ENCODE measurements at places on chromosomes 7 and 10.

DNA sequence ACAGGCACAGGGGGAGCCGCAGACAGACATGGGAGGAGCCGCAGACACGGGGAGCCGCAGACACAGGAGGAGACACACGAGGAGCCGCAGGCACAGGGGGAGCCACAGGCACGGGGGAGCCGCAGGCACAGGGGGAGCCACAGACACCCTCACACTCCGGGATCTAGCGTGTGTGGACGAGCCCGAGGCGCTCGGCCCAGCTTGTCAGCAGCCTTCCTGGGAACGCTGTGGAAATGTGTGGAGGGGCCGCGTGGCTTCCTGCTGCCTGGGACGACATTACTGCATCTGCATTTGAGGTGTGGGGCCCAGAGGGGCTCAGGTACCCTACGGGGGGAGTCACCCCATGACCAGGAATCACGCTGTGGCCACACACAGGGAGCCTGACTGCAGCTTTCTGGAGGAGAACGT, 313.2 kb downstream of the PTPRN2 start:
- no peak for DNase-seq

GRCh38 chr7:151389768-151390597, 19.9 kb downstream of the WDR86 start:
- no peak for DNase-seq

DNA sequence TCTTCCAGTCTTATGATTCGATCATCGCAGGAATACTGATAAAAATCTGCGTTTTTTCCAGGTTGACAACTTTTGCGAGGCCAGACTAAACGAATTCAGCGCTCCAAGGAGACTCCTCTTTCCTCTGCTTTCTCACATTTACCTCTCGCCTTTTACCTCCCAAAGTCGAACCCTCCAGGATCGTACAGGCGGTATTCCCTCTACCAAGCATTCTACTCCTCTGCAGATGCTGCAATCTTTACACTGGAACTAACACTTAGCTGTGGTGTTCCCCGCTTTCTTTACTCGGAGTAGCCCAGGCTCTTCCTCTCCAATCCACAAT, 449 bp downstream of the NUDT5 start:
- no peak for DNase-seq

DNA sequence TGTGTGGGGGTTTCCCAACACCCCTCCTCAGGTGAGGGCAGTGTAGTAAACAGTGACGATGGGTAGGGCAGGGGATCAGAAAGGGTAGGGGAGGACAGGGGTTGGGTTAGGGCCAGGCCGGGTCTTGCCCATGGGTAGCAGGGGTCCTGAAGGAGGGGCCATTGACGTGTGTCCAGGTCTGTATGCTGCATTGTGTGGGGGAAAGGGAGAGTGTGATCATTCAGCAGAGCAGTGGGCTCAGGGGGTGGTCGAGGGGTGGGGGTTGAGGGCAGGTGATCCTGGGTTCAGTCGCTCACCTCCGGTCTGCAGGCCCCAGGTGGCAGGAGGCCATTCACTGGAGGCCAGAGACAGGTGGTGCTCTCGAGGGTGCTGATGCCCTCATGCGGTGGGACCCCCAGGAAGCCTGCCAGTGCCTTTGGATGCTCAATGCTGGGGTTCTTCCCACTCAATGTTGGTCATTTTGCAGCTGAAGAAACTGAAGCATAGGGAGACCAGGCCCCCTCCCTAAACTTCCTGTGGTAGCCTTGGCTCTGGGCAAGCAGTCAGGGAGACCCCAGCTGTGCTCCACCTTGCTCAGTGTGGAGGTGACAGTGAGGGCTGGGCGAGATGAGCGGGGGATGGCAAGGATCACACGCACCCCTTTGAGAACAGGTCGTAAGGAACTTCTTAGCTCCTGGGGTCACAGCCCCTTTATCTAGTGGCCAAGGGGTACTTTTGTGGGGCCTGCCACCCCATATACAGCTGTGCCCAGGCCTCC, 48.8 kb upstream of the CAMK2B start:
- DNase-seq = no peak

DNA sequence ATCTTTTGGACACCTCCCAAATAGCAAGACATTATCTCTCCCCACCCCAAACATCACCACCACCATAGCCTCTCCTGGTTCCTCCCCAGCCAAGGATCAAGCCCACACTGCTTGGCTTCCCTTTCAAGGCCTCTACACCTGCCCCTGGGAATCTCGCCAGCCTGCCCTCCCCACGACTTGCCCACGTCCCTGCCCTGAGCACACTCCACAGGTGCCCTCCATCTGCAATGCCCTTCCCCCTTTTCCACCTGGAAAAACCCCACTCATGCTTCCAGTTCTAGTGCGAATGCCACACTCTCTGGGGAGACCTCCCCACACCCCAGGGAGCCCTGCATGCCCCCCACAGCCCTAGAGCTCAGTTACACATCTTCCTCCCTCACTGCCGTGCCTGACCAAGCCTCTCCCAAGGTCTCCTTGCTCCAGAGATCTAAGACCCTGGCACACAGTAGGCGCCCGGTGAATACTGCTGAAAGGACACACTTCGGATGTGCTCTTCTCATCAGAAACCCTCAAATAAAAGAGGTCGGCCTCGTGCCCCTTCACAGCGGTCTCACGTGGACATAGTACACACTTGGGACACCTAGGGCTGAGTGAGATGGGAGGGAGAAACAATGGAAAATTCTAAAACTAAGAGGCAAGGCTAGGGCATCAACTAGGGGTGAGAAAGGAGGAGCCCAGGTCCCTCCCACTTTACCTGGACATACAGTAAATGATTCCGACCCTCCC, 91.4 kb downstream of the DLG5 start:
- DNase-seq = no peak

- no peak for DNase-seq
Observed at GRCh38 chr7:20220921-20221547, 3.9 kb upstream of the MACC1 start.

- peak; percentile 83 for DNase-seq
Observed at GRCh38 chr7:77759294-77759889, 38.8 kb downstream of the TMEM60 start.

DNA sequence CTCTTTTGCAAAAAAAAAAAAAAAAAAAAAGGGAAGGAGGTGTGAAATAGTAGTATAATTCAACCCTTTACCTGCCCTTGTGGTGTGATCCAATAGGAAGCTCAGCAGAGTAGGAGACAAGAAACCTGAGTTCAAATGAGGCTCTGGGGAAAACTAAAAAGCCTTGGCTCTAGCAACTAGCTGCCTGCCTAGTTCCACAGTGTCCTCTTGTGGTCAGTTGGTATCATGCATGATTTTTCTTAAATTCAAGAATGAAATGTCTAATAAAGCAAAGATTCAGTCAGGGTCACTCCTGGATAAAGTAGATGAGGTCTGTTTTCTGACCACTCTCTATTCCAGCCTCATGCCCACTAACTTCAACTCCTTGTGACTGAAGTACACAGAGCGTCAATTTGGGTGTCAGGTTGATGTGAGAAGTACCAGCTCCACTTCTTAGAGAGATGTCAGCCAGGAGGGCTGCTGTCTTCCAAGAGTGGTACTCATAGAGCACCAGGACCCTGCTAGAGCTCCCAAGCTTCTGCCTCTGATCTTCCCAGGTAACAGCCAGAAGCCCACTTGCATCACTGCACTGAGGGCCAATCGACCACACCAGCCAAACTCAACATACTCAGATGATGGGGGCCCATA, 10.5 kb downstream of the LSM5 start:
- peak; percentile 52 for DNase-seq

- DNase-seq = no peak
Observed at GRCh38 chr10:12501324-12501723, 152.0 kb downstream of the CAMK1D start.

DNA sequence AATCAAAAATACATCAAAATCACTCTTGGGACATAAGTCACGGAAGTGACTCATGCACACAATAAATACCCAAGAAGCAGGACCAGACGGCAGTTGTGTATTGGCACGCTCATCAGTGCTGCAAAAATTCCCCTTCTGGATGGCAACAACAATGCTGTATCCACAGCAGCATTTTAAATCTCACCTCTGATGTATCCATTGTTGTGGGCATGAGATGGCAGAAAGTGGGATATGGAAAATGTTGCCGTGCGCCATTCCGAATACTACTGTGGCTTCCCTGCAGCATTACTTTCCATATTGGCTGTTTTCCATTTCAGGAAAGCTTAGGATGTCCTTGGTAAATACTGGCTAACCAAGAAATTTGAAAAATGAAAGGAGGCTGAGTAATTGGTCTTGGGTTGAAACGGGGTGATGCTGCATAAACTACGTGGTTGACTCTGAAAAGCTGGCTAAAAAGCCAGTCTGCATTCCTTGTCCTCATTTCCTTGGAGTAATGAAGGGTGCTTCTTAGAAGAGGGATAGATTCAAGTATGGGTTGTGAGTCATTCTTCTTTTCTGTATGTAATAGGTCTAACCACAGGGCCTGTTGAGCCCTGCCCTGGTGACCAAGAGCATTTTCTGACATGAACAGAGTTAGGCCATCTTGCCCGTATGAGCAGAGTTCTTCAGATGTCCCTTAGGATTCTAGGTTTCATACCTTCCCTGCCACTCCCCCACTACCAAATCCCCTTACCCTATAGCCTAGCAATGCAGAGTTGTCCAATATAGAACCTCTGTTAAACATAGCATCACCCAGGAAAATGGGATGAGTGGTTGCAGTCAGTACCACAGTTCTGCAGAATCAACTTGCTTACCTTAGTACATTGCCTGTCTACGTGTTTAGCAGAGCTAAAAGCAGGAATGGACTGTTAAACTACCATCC, 36.3 kb upstream of the TOMM7 start:
- DNase-seq = no peak

DNA sequence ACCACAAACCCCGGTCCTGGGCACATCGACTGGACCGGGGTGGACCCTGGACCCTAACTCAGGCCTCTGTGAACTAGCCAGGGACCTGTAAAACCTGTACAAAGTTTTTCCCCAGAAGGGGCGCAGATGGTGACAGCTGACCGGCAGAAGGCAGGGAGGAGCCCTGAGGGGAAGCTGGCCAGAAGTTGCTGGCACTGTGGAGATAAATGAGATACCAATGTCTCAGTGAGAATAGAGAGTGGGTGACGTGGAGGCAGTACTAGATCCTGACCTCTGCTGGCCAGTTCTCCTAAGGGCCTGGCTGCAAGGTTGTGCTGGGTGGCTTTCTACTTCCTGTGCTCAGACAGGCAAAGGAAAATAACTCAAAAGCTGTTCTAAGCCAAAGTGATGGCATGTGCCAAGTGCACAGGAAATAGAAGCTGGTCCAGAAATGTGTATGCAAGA, 10.6 kb upstream of the TSPAN14 start:
- DNase-seq = no peak

DNA sequence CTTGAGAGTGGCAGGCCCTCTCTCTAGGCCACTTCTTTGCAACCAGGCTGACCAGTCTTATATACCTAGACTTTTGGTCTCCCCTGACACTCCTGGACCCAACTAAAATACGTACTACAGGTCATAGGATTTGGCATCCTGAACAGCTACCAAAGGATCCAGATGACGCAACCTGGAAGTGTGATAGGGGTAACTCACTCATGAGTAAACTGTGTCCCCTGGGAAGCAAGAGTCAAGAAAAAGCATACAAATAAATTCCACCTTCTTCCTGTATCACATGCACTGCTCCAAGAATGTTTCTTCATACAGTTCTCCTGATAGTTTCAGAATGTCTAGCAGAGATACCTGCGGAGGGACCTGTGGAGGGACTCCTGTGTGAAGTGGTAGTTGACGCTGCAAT, 172.3 kb downstream of the MDFIC start:
- DNase-seq = no peak

DNA sequence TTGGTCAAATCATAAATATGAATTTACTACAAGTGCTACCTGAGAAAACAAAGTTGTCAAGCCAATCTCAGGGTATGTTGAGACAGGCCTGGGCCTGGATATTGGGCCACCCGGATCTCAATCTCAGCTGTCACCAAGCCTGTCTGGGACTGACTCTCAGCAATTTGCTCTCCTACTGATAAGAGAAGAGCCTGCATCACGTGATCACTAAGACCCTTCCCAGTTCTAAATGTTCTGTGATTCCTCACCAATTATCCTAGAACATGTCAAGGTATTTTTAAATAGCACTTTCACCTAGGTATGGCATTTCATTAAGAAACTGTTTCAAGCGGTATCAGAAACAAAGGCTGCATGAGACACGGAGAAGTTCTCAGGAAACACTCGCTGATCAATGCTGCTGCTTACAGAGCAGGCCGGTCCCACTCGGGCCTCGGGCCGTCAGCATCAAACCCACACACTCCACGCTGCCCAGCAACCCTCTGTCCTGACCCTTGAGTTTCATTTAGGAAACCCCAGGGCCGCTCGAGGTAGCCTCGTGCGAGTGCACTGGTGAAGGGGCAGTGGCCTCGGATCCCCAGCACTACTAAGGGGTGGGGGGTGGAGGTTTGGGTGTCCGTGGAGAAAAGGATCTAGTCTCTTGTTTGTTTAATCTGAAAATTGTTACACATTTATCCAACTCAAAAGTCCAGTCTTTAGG, 4.1 kb downstream of the KLF6 start:
- DNase-seq = no peak

- DNase-seq = no peak
Observed at GRCh38 chr10:99235658-99236626, at the start of gene HPSE2. HPSE2 (minus strand) TSS chr10:99235852.

GRCh38 chr7:155832581-155832981, 20.3 kb upstream of the SHH start:
- DNase-seq = no peak

GRCh38 chr10:47147186-47147585, 152.8 kb upstream of the GDF10 start:
- DNase-seq = no peak

GRCh38 chr7:68295386-68295785, 1298.8 kb downstream of the TYW1 start:
- DNase-seq = no peak

- DNase-seq = no peak
Observed at GRCh38 chr7:47326220-47326619, 255.7 kb downstream of the TNS3 start.

GRCh38 chr7:119842337-119842736, 430.6 kb upstream of the KCND2 start:
- DNase-seq = no peak

GRCh38 chr10:336247-336646, 201.0 kb downstream of the ZMYND11 start:
- DNase-seq = no peak

DNA sequence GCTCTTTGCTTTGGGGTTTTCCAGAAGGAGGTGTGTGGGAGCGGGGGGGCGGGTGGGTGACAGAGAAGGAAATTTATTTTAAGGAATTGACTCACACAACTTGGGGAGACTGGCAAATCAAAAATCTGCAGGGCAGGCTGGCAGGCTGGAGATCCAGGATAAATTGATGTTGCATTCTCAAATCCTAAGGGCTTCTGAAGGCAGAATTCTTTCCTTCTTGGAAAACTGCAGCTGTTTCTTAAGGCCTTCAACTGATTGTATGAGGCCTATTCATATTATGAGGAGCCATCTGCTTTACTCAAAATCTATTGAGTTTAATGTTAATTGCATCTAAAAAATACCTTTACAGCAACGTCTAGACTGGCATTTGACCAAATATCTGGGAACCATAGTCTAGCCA, 1528.8 kb upstream of the LRRTM3 start:
- no peak for DNase-seq

GRCh38 chr10:30995081-30995770, 36.4 kb downstream of the ZNF438 start:
- DNase-seq = no peak

All from Ammon's horn (tissue), 1 donor.